Activated gamma-delta T cell treated with Interleukin-2 at 50 U/mL for 16 hours (primary cell): ENCODE measurements at places on chromosomes 1 and 21.

- DNase-seq, result no peak
Measured at GRCh38 chr1:57248830-57249229, 175.0 kb downstream of the DAB1 start.

GRCh38 chr1:201515895-201516294 lies 9.0 kb upstream of the CSRP1 start:
- DNase-seq, result no peak

DNA sequence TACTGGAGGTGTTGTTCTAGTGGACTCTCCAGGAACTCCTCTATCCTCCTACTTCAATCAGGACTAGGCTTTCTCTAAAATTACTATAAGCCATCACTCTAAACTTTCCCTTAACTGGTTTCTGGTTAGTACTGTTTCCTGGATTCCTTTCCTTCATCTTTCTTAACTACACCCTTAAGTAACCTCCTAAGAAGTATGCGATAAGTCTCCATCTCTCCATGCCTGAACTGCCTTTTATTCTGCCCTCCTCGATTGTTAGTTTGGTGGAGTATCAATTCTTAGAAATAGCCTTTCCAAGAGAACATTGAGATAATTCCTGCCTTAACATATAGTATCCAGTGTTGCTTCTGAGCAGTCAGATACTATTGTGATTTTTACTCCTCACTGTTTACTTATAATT lies 162.9 kb upstream of the PDE4B start:
- DNase-seq, result no peak

DNA sequence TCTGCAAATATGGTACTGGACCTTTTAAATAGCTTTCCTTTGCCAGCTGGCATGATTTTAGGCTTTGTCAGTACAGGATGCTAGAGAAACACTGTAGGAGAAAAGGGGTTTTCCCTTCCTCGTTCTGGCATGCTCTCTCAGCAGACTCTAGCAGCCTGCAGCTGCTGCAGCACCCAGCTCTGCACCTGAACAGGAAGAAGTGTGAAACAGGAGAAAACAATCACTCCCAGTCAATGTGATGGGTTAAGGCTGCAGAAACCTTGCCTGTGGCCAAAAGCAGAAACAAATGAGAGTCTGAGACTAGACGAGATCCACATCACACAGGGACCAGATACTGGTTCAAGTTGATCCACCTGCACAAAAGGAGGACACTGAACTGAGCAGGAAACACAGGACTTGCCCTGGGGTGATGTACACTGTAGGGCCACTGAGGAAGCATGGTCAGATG lies 21.2 kb downstream of the OVGP1 start:
- peak; percentile 32 for DNase-seq

DNA sequence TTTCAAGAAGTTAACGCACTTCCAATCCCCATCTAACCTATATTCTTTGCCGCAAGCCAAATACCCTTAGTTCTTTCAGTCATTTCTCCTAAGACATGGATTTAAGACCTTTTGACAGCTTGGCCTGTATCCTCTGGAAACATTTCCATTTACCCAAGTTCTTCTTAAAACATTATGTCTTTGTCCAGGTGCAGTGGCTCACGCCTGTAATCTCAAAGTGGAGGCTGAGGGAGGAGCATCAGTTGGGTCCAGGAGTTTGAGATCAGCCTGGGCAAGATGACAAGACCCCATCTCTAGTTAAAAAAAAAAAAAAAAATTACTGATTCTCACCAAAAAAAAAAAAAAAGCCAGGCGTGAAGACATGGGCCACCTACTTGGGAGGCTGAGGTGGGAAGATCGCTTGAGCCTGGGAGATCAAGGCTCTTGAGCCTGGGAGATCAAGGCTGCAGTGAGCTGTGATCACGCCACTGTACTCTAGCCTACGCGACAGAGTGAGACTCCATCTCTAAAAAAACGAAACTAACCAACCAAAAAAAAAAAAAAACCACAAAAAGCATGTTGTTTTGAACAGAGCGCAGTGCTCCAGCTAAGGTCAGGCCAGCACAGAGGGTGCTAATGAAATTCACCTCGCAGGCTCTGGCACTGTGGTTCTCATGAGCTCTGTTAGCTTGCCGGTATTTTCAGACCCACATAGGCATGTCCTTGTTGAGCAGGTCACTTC lies 36.0 kb downstream of the NUAK2 start:
- peak; percentile 61 for DNase-seq

GRCh38 chr1:245869847-245870246 lies 637.2 kb downstream of the SMYD3 start:
- no peak for DNase-seq

- DNase-seq, result no peak
Measured at GRCh38 chr1:204443260-204443619, 31.6 kb upstream of the PPP1R15B start.

DNA sequence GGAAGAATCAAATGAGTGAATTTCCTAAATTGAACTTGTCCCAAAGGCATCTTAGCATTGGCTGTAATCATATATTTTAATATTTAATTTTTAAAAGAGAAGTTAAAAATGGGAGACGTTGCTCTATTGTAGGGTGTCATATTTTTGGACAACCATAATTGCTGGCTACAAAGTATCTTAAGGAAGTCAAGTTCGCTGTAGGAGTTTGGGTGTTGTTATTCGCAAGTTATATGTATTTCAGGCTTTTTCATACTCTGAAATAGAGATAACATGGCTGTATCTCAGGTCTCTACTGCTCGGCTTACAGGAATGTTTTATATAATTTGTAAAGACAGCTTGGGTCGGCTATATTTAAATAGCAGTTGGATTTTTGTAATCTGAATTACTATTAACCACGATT lies 852 bp downstream of the TMEM50A start:
- no peak for DNase-seq

GRCh38 chr1:32234792-32235191 lies 12.2 kb upstream of the FAM167B start:
- no peak for DNase-seq

- peak; percentile 22 for DNase-seq
Measured at GRCh38 chr1:203537806-203538464, 44.0 kb downstream of the OPTC start.

DNA sequence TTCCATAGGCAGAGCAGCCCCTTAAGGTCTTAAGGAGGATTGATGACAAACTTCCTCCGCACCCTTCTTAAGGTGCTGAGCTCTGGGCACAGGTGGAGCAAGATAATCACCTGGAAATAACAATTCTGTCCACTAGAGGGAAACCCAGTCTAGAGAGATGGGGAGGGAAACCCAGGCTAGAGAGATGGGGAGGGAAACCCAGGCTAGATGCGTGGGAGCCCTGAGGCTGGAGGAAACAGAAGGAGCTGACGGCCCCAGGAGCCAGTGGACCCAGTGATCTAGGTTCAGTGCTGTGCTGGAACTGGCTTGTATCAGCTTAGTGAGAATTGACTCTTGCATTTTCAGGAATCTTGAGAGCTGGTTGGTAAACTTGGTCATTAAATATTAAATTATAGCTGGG lies 17.8 kb upstream of the MYCL start:
- peak; percentile 21 for DNase-seq

- no peak for DNase-seq
Measured at GRCh38 chr1:106817575-106817974, 238.9 kb upstream of the PRMT6 start.

DNA sequence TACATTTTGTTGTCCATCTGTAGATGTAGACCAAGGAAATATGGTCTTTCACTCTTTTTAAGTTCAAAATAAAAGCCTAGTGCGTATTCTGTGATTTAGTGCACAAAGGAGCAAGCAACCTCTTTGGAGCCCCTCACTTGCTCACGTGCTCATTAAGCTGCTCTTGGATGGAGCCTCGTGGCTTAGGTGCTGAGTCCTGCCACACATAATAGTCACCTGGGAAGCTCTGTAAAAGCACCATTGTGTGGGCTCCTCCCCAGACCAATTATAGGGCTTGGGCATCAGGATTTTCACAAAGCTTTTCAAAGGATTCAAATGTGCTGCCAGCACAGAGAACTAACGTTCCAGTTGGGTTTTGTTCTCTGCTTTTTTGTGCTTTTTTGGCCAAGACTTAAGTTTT lies 85.0 kb downstream of the PCP4 start:
- no peak for DNase-seq

DNA sequence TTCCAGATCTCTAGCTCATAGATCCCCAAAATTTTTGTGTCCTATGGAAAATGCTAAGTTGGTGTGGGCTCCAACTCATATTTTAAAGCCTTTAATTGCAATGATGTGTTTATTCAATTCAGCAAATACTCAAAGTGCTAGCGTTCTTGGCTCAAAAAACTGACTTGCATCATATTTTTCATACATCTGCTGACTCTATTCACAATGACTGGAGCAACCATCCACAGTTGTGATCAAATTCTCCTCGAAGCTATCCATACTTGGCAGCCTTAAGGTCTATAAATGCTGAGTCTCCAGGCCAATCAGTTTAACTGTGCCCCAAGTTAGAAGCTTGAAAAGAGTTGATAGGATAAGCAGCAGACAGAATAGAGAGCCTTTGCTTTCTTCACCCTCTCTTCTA lies 2.9 kb upstream of the ATP1A1 start:
- no peak for DNase-seq

- peak; percentile 32 for DNase-seq
Measured at GRCh38 chr1:119611701-119612113, 36.4 kb downstream of the ZNF697 start.

DNA sequence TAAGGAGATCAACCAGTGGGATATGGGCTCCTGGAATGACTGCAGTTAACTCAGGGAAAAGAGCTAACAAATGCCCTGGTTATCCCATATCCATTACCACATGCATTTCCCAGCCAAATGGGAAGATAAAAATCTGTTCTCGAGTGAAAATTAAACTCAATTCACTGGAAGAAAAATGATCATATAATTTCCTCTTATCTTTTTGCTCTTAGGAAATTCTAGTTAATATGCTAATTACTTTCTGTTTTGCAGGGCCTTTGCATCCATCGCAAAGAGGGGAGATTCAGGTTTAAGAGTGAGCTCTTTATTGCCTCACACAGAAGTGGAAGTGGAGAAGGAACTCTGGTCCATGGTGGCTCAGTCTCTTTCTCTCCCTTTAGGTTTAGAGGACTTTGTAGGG lies 3.9 kb upstream of the IL24 start:
- no peak for DNase-seq

DNA sequence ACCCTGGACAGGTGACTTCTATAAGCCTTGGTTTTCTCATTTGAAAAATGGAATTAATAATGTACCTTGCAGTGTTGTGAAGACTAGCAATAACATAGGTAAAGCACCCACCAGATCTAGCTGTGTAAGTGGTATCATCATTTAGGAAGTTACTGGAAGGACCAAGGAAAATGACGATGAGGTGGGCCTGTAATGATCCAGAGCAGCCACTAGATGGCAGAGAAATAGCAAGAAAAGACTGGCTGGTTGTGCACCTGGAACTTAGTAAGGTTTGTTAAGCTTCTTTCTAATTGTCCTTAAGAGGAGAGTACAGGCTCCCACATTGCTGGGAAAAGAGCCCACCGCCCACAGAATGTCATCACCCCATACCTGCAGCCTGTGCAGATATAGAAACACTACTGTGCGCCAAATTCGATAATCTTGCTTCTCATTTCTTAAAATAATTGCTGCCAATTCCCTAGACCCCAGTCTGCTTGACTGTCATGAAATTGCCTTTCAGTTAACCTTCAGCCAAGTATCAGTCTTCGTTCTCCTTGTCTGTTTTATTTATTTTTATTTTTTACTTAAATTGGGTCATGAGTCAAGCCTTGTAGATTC lies 37.2 kb downstream of the WNT4 start:
- DNase-seq, result peak; percentile 22

GRCh38 chr1:223227486-223228196 lies 84.6 kb upstream of the TLR5 start:
- no peak for DNase-seq

- no peak for DNase-seq
Measured at GRCh38 chr1:44261962-44262361, 48.7 kb downstream of the DMAP1 start.

GRCh38 chr1:204439621-204440375 lies 28.2 kb upstream of the PPP1R15B start:
- DNase-seq, result no peak

GRCh38 chr1:167262836-167263235 lies 42.1 kb downstream of the POU2F1 start:
- no peak for DNase-seq

DNA sequence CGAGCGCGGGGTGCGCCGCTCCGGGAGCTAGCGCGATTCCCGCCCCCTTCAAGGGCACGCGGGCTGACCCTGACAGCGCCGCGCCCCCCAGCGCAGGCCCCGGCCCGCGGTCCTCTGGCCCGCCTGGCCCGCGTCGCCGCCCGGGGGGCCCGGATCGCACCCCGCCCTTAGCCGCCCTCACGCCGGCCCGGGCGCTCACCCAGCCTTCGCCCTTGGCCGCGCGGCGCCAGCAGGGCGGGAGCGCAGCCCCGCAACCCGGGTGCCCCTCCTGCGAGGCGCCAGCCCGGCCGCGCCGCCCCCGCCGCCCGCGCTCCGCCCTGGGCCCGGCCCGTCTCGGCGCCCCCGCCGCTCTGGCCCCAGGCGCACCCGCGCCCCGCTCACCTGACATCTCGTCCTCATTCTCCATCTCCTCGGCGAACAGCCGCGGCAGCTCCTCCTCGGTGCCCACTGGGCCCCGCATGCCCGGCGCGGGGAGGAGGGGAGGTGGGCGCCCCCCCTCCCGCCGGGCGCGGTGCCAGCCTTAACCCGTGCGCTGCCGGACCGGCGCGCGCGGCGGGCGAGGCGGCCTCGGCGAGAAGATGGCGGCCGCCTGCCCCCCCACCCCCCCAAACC lies 451 bp downstream of the CHD5 start:
- no peak for DNase-seq
